ENCODE measurements at places on chromosomes 6 and 20. TPM values are rescaled to one million over a fixed set of nuclear protein-coding genes. Genes with fewer than 3 reads are reported as not detected.
A peak's percentile ranks its signal among the peaks of the same experiment; 100 is the strongest.

MAS1 gene
- polyA plus RNA-seq = 0.03 TPM

- no peak for DNase-seq
Observed at GRCh38 chr6:100613656-100614055, 148.9 kb upstream of the SIM1 start.

GRCh38 chr6:148144917-148145521 lies 197.6 kb upstream of the SASH1 start:
- peak; percentile 37 for DNase-seq

CYP39A1 gene
- polyA plus RNA-seq = 8.6 TPM

DNA sequence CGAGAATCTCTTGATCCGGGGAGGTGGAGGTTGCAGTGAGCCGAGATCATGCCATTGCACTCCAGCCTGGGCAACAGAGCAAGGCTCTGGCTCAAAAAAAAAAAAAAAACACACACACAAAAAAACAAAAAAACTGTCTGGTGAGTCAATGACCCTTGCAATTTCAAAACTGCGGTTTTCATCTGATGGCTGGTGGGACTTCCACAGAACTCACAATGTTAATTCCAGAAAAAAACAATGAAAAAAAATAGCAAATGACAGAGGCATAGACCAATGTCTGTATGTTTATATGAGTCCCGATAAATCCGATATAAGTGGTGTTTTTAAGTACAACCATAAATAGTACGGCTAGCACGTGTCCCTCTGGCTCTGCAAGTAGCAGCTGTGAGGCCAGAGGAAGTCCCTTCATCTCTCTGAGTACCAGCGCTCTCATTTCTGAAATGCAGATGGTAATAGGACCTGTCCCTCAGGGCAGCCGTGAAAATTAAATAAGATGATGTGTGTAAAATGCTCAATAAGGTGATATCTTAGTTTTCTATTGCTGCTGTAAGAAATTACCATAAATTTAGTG lies 21.9 kb upstream of the PTPN1 start:
- no peak for DNase-seq

DNA sequence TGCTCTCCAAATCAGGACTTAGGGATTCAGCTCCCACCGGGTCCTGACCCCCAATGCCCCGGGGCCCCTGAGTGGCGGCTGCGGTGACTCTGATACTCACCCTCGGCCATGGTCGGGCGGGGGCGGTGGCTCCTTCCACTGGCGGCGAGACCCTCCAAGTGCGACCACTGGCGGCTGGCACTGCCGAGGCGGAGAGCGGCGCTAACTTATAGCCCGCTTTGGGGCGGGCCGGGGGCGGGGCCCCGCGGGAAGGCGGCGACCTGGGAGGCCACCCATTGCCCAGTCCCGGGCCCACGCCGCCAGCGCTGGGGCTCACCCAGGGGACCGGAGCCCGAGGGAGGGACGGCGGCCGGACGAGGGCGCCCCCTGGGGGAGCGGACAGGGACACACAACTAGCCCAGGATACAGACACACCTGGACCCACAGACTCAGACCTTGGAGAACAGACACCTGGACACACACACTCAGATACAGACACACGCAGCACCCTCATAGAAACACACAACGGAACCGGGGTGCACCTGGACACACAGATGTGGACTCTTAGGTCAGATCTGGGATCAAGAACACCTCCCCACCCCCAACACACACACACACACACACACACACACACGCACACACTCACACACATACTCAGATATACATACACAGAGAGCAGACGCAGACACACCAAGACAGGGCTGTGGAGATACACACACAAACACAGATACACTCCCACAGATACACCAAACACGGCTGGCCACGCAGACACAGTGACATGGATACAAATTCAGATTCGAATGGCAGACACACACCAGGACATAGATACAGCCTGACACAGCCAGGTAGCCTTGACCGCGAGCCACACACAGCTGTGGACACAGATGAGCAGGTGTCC lies at the start of gene TGM2:
Gene TGM2 (minus strand): TSS at position 182 of the 877 bp plus-strand sequence. CDS start 72 bp downstream, at position 110.
- peak; percentile 53 for DNase-seq

SCUBE3 gene
- 35.2 TPM for polyA plus RNA-seq

GRCh38 chr6:163427498-163428254 lies 13.2 kb downstream of the QKI start:
- DNase-seq = no peak

- DNase-seq = no peak
Observed at GRCh38 chr20:58233393-58233792, 4.9 kb upstream of the ANKRD60 start.

- DNase-seq = no peak
Observed at GRCh38 chr20:43682446-43682845, 15.5 kb downstream of the MYBL2 start.

CRIP3 gene
- polyA plus RNA-seq = 9.5 TPM

MUC21 gene
- polyA plus RNA-seq = not detected

FOXF2 gene
- 0.16 TPM for polyA plus RNA-seq

DNA sequence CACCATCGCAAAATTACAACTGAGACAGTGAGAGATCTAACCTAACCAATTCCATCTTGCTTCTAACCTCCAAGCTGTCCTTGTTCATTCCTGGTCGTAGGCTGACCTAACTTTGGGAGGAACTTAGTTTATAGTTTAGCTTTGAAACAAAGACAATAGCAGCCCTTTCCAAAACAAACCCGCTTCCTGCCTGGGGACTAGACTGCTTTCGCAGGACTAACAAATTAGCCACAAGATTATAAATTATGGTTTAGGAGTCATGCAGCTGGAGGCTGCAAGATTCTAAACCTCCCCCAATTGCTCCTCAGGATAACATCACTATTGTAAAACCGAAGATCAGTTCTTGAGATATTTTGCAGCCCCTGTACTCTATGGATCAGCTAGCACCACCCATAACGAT lies 63.2 kb downstream of the TRIM27 start:
- DNase-seq = no peak

PCK1 gene
- polyA plus RNA-seq = 10.9 TPM

ENPP1 gene
- 27.7 TPM for polyA plus RNA-seq

TFAP2C gene
- 0.83 TPM for polyA plus RNA-seq

GRCh38 chr6:34489207-34489805 lies 23.4 kb downstream of the PACSIN1 start:
- no peak for DNase-seq

- no peak for DNase-seq
Observed at GRCh38 chr6:138975815-138976214, 12.2 kb downstream of the REPS1 start.

LZTS3 gene
- polyA plus RNA-seq = 18.8 TPM

DNA sequence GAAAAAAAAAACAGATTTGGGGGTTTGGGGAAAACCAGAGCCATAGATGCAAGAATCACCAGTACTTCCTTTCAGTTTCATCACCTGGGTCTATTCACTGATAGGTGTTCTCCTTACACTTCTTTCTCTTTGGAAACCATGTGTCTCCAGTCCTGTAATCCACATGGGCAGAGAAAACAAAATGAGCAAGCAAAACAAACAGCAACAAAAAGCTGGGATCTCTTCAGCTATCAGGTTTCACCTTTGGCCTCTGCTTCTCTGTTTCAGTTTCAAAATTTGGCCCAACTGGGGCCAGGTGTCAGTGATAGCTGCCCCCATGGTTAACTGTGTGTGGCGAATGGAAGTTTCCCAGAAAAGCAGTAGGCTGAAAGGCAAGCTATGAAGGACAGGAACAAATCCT lies 220.0 kb upstream of the THBS2 start:
- DNase-seq = no peak

GRCh38 chr20:62114894-62115293 lies 7.4 kb upstream of the LSM14B start:
- no peak for DNase-seq

RPS18 gene
- polyA plus RNA-seq = 3,624 TPM

CYP21A2 gene
- 1.4 TPM for polyA plus RNA-seq

GRCh38 chr6:127216810-127217789 lies 49.6 kb upstream of the RNF146 start:
- no peak for DNase-seq

WFDC2 gene
- 270 TPM for polyA plus RNA-seq

- no peak for DNase-seq
Observed at GRCh38 chr6:162237331-162237730, 490.2 kb downstream of the PRKN start.
